Kidney capillary endothelial cell (primary cell): ENCODE measurements at places on chromosomes 12 and 14.
A peak's percentile ranks its signal among the peaks of the same experiment; 100 is the strongest.

DNA sequence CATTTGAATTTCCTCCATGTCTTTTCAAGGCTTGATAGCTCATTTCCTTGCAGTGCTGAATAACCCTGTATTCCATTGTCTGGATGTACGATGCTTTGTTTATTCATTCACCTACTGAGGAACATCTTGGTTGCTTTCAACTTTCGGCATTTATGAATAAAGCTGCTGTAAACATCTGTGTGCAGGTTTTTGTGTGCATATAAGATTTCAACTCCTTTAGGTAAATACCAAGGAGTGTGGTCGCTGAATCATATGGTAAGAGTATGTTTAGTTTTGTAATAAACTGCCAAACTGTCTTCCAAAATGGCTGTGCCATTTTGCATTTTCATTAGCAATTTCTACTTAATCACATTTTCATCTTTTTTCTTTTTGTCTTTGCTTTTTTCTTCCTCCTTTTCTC is 327.7 kb upstream of the TBX3 start:
- no peak for DNase-seq

GRCh38 chr12:66345956-66346355 is 43.7 kb downstream of the HELB start:
- DNase-seq = no peak

- DNase-seq = no peak
Measured at GRCh38 chr12:105576261-105576660, 245.8 kb downstream of the C12orf75 start.

- DNase-seq = no peak
Measured at GRCh38 chr12:11980115-11980514, 90.6 kb upstream of the BCL2L14 start.

- no peak for DNase-seq
Measured at GRCh38 chr14:35113308-35113950, 8.4 kb downstream of the PPP2R3C start.

DNA sequence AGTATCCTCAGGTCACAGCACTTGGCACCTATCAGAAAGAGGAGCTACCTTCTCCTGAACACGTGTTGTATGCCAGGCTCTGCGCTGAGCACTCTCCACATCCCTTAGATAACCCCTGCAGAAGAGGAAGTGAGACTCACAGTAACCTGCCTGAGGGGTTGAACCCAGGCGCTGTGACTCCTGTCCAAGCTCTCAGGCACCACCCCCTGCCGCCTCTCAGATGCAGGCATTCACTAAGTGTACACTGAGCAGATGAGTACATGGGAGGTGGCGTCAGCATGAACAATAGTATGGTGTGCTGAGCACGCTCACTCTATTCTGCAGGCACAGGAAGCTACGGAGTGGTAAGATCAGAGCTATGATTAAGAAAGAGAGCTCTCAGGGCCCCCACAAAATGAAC is 21.0 kb upstream of the RIC8B start:
- no peak for DNase-seq

- no peak for DNase-seq
Measured at GRCh38 chr14:79294499-79294898, 916.8 kb downstream of the DIO2 start.

- no peak for DNase-seq
Measured at GRCh38 chr12:47841910-47842309, 22.2 kb upstream of the HDAC7 start.

DNA sequence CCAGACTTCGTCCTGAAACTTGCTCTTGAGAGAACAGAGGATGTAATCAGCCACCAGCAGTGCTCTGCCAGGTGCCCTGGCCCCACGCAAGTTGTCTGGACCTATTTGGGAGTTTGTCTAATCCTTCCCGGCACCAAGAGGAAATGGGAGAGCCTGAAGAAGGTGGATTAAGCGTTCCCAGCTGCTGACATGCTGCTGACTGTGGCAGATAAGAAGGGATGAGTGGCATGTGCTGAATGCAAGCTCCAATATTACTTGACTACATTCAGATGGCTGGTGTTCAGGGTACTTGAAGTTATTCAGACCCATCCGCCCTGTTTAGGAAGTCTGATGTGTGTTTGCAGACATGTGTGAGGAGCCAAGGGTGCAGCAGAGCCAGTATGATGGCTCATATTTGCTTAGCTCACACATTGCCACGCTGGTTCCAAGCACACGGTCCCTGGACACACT is 440.6 kb upstream of the CCDC196 start:
- DNase-seq = peak; percentile 14

DNA sequence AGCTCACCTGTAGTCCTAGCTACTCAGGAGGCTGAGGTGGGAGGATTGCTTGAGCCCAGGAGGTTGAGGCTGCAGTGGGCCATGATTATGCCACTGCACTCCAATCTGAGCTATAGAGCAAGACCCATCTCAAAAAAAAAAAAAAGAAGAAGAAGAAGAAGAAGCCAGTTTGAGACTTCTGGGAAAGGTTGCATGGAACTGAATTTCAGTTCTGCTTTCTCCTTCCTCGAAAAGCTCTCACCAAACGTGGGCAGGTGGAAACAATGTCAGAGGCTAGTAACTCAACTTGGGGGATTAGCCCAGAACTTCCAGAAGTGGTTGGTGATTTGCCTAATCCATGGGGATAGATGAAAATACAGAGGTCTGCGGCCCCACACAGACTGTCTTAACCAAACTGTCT is 18.7 kb downstream of the FLVCR2 start:
- no peak for DNase-seq

GRCh38 chr14:61566537-61567225 is 128.6 kb upstream of the HIF1A start:
- DNase-seq = peak; percentile 38

DNA sequence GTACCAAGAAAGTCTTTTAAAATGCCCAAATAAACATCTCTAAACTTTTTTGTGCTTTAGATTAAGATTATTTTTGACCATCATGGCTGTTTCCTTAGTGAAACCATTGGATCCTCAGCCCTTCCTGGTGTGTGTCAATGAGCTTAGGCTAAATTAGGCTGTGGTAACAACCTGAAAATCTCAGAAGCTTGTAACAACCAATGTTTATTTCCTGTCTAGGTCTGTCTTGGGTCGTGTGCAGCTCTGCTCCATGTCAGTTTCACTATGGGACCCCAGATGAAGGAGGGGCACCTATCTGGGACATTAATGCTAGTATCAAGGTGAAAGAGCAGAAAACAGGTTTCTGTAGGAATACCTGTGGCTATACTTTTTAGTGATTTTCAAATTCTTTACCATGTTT is 49.9 kb downstream of the KCNMB4 start:
- no peak for DNase-seq

GRCh38 chr12:104886418-104887401 is 71.4 kb downstream of the SLC41A2 start:
- DNase-seq = no peak

- peak; percentile 27 for DNase-seq
Measured at GRCh38 chr12:20646239-20646827, 48.8 kb upstream of the SLCO1C1 start.

DNA sequence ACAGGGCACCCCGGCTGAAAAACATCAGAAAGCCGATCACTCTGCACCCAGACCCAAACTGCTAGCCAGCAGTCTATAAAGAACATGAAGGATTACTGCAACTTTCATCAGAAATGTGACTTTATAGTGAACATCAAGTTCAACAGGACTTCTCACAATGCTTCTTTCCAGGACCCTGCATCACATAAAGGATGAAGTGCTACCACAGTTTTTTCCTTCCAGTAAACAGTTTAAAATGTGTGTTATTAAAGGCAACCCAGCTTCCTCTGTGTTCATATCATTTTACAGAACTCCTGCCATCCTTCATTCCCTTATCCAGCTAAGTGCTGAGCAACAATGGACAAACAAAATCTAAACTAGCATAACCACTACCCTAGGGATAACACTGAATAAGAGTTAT is 280.3 kb upstream of the DIO2 start:
- DNase-seq = no peak

- DNase-seq = peak; percentile 68
Measured at GRCh38 chr12:96578526-96579125, 89.2 kb downstream of the CFAP54 start.

- DNase-seq = no peak
Measured at GRCh38 chr12:80792861-80793260, 76.1 kb downstream of the MYF5 start.

- no peak for DNase-seq
Measured at GRCh38 chr14:68891851-68892660, 87.0 kb downstream of the ACTN1 start.

GRCh38 chr12:53166837-53167236 is 13.7 kb upstream of the ZNF740 start:
- no peak for DNase-seq

GRCh38 chr12:65266408-65266807 is 12.1 kb upstream of the MSRB3 start:
- no peak for DNase-seq

GRCh38 chr12:65187665-65188064 is 18.3 kb downstream of the LEMD3 start:
- no peak for DNase-seq

- DNase-seq = no peak
Measured at GRCh38 chr12:126480451-126480850, 1415.2 kb downstream of the AACS start.

DNA sequence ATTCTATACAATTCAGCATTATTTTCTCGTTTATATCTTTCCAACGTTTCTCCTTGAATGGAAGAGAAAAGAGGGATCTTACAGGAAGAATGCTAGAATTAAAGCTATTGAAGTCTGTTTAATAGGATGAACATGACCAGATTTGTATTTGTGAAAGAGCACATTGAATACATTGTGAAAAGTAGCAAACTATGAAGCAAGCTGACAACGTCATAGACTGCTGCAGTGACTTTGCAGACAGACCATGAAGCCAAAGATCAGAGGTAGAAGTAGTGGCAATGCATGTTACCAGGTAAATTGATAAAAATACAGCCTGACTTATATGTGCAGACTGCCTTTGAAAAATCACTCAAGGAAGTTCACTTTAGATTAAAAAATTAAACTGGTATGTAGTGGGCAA is 146.1 kb downstream of the RASSF9 start:
- no peak for DNase-seq

- no peak for DNase-seq
Measured at GRCh38 chr12:25960961-25961360, 2.5 kb downstream of the RASSF8 start.

DNA sequence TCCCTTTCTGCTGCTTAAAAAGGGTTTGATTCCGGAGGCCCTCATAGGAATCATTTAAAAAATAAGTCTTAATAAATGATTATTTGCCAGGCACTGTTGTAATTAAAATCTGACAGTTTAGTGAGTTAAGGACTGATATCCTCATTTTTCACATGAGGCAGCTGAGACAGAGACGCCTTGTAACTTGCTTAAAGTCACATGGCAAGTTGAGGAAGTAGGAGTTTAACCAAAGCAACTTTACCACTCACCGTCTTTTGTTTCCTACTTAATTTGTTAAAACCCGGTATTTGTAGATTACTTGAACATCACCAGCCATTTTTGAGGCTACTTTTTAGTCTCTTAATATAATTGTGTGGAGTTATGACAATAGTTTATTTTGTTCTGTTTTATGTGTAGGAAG is 2.4 kb downstream of the TIGAR start:
- DNase-seq = no peak

- DNase-seq = no peak
Measured at GRCh38 chr14:101600891-101601605, 39.8 kb downstream of the DIO3 start.

- DNase-seq = no peak
Measured at GRCh38 chr12:78792052-78792698, 72.4 kb upstream of the SYT1 start.

- DNase-seq = no peak
Measured at GRCh38 chr14:91284791-91285548, 40.5 kb upstream of the GPR68 start.

GRCh38 chr12:57593187-57593586 is 2.2 kb downstream of the PIP4K2C start:
- no peak for DNase-seq

DNA sequence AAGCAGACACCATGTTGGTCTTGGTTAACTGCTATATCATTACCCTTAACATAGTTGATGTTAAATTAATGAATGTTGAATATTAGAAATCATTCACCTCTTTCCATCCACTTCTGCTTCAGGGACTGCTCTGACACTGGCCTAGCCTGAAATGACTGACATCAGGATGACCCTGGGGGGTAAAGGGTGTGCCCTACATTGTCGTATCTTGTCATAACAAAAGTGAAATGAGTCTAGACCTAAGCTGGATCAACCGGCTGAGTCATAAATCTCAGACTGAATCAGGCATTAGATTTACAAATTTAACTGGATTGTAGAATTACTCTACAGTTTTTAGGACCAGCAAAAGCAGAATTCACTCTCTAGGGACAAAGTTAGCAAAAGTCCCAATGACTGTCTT is 35.3 kb downstream of the KICS2 start:
- no peak for DNase-seq

DNA sequence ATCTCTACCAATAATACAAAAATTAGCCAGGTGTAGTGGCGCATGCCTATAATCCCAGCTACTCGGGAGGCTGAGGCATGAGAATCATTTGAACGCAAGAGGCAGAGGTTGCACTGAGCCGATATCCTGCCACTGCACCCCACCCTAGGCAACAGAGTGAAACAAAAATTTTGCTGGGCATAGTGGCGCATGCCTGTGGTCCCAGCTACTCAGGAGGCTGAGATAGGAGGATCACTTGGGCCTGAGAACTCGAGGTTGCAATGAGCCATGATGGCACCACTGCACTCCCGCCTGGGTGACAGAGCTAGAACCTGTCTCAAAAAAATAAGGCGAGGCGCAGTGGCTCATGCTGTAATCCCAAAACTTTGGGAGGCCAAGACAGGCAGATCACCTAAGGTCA is 9.5 kb downstream of the ATXN2 start:
- no peak for DNase-seq

DNA sequence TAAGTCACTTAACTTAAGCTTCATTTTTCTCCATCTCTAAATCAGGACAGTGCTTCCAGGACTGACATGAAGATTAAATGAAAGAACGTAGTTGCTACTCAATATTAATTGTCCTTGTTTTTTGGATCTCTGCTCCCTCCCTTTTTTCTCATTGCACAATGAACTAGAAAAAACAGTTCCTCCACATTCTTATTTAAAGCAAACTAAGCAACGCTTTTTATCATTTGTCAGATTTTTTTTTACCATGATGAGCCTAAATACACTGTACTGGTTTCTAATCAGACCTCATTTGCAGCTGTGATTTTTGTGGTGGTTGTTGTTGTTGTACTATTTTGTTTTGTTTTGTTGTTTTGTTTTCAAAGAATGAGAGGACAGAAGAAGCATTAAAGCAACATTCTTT is 23.2 kb upstream of the PARP11 start:
- no peak for DNase-seq

- peak; percentile 33 for DNase-seq
Measured at GRCh38 chr12:25459541-25459951, 93.5 kb downstream of the LMNTD1 start.

GRCh38 chr12:122527478-122527944 is 462 bp downstream of the KNTC1 start:
- peak; percentile 20 for DNase-seq

DNA sequence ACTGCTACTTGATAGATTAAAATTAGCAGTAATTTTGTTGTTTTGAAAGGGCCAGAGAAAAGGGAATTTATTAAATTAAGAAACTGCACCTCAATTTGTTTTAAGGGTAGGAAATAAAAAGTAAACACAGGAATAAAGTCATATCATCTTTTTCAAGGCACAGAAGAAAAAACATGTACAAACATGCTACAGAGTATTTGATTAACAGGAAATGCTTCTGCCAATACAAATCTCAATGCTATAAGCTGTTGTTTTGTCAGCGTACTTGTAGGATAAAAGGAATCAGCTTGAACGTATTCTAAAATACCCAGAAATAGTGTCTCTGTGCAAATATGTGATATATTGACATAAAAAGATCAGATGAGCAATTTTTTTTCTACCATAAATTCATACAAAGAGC is 474.0 kb upstream of the MGAT4C start:
- no peak for DNase-seq
